ENCODE measurements at places on chromosomes 3 and 15. TPM values are rescaled to one million over a fixed set of nuclear protein-coding genes. Genes with fewer than 3 reads are reported as not detected.

DNA sequence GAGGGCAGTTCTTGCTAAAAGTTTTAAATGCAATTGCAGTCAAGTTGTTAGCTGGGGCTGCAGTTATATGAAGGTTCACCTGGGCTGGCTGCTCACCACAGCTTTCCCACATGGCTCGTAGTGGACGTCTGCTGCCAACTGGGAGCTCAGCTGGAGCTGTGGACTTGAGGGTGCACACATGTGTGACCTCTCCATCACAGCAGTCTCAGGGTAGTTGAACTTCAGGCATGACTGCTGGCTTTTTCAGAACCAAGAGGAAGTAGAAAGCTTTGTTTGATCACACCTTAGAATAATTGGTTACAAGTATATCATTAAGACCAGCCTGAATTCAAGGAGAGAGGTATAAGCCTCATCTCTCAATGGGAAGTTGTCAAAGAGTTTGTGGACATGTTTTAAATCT, 74.1 kb downstream of the CHL1 start:
- DNase-seq: no peak
- H3K4me1 ChIP-seq: no peaks in the 10 kb centered on the region
- H3K4me3 ChIP-seq: no peak overlapping the region
- peaks cover 15% of the 10 kb centered on the region for H3K36me3 ChIP-seq

TM4SF18 gene
- total RNA-seq: not detected

DNA sequence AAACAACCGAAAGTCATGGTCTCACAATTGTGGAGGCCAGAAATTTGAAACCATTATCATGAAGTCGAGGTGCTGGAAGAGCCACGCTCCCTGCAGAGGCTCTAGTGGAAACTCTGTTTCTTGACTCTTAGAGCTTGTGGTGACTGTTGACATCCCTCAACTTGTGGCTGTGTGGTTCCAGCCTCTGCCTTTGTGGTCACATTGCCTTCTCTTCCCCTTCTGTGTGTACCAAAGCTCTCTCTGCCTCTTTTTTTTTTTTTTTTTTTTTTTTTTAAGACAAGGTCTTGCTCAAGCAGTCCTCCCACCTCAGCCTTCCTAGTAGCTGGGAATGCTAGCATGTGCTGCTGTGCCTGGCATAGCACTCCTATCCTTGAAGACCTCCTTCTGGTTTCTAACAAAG, 48.7 kb upstream of the CRTC3 start:
- peaks cover 58% of the 10 kb centered on the region for H3K36me3 ChIP-seq
- H3K4me3 ChIP-seq: no peak overlapping the region
- DNase-seq: no peak
- no peaks in the 10 kb centered on the region for H3K27me3 ChIP-seq

WDR93 gene
- total RNA-seq: 0.21 TPM

- H3K27me3 ChIP-seq: peaks cover 13% of the 10 kb centered on the region
- no peaks in the 10 kb centered on the region for H3K36me3 ChIP-seq
- no peaks in the 10 kb centered on the region for H3K4me1 ChIP-seq
- DNase-seq: no peak
Observed at GRCh38 chr3:122947738-122948137, 79.8 kb downstream of the SEMA5B start.
